CD4-positive, alpha-beta T cell (primary cell): ENCODE measurements at places on chromosomes 11 and 22. TPM values are rescaled to one million over a fixed set of nuclear protein-coding genes. Genes with fewer than 3 reads are reported as not detected.

Gene BDNF
- not detected for total RNA-seq

Gene SART1
- total RNA-seq = 80.2 TPM

Gene SPDYC
- total RNA-seq = not detected

Gene TBCEL
- total RNA-seq = 20.3 TPM

Gene NPAS4
- total RNA-seq = not detected

Gene FERMT3
- 55.8 TPM for total RNA-seq

Gene ZNF214
- not detected for total RNA-seq

Gene GSTT2
- total RNA-seq = not detected

Gene MS4A4A
- not detected for total RNA-seq

Gene IFITM10
- total RNA-seq = 1.7 TPM

Gene TSPAN18
- total RNA-seq = 23.0 TPM

Gene DNAJB13
- total RNA-seq = not detected

Gene JAM3
- total RNA-seq = 13.5 TPM

Gene CHRM1
- total RNA-seq = not detected

Gene GALNT18
- 0.08 TPM for total RNA-seq

Gene PANX3
- not detected for total RNA-seq

Gene OR8D1
- not detected for total RNA-seq

Gene POTEH
- total RNA-seq = not detected

Gene B3GAT3
- 47.2 TPM for total RNA-seq

Gene SLC5A12
- total RNA-seq = not detected

Gene OR5D14
- total RNA-seq = not detected

Gene ZP1
- not detected for total RNA-seq

Gene MS4A6E
- not detected for total RNA-seq

Gene PLAAT4
- total RNA-seq = 80.4 TPM

Gene C1QTNF4
- total RNA-seq = 0.92 TPM

Gene DMC1
- 0.95 TPM for total RNA-seq

Gene POU2AF2
- total RNA-seq = not detected

Gene PPP1CA
- 45.5 TPM for total RNA-seq

Gene IGSF9B
- total RNA-seq = 27.4 TPM

Gene DNAJB7
- not detected for total RNA-seq

Gene SCARF2
- 3.1 TPM for total RNA-seq

Gene F2
- not detected for total RNA-seq

Gene PARVG
- total RNA-seq = 142 TPM

Gene HTR3B
- not detected for total RNA-seq

Gene DLG2
- 2.1 TPM for total RNA-seq

Gene GRAP2
- total RNA-seq = 75.6 TPM

Gene EIF3F
- 348 TPM for total RNA-seq

Gene RIMBP3B
- 0.36 TPM for total RNA-seq

Gene ARVCF
- total RNA-seq = 2.2 TPM

Gene IGLL5
- total RNA-seq = not detected

Gene CRYBA4
- total RNA-seq = not detected

Gene CRYBB3
- not detected for total RNA-seq

Gene SYCE3
- total RNA-seq = not detected

Gene OR8D4
- total RNA-seq = not detected

Gene IL18
- not detected for total RNA-seq

Gene VSIG10L2
- not detected for total RNA-seq

Gene CST6
- not detected for total RNA-seq

Gene OR6T1
- not detected for total RNA-seq

Gene TREH
- not detected for total RNA-seq

Gene LDHAL6A
- total RNA-seq = not detected

Gene TMPRSS13
- 0.99 TPM for total RNA-seq
